Astrocyte of the hippocampus (primary cell): ENCODE measurements at places on chromosomes 6 and 20.

- peak; percentile 56 for DNase-seq
These were observed 230.3 kb downstream of the IBTK start for GRCh38 chr6:82017288-82017687.

DNA sequence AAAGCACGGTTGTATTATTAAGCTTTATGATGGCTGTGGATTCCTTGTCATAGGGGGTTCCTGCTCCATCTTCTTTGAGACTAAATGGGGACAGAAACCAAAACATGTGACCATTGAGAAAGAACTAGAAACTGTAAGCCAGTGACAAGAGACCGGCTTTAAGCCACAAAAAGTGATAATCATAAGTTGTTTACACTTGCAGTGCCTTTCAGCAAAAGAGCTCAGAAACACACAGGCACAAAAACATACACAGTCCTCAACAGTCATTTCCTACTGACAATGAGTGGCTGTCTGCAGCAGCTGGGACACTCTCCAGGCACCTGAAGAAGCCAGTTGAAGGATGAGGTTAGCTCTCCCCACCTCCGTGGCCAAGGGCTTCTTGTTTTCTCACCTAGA, 20.0 kb upstream of the UBE2J1 start:
- DNase-seq: no peak

GRCh38 chr20:6599876-6600735, 167.4 kb upstream of the BMP2 start:
- peak; percentile 28 for DNase-seq

DNA sequence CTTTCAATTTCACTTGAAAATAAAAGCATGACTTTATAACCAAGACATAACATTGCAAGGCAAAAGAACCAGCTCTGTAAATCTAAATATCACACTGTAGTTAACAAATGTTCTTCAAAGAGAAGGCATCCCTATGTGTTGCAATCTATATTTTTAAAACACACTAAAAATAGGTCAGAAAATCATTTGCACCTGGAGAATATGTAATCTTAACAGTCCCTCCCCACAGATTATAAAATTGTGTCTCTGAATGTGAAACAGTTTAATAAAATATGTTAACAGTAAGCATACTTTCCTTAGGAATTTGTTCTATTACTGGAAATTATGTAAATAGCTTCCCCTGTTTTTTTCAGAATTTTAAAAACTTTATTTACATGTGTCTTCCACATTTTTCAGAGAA, 351.9 kb downstream of the COL12A1 start:
- DNase-seq: no peak

- DNase-seq: peak; percentile 45
These were observed 18.7 kb downstream of the IL20RA start for GRCh38 chr6:137025786-137026730.

GRCh38 chr20:17681726-17682102, 328 bp downstream of the RRBP1 start:
- DNase-seq: no peak

DNA sequence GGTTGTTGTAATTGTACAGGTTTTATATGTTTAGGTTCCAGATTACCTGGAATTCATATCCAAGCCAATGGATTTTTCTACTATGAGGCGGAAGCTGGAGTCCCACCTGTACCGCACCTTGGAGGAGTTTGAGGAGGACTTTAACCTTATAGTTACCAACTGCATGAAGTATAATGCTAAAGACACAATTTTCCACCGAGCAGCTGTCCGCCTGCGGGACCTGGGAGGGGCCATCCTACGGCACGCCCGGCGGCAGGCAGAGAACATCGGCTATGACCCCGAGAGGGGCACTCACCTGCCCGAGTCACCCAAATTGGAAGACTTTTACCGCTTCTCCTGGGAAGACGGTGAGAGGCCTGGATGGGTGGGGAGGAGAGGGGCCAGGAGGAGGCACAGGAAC, 13.6 kb downstream of the BRPF3 start:
- DNase-seq: no peak

- DNase-seq: peak; percentile 59
These were observed 69.0 kb downstream of the AFG1L start for GRCh38 chr6:108363889-108364313.

- no peak for DNase-seq
These were observed 88.8 kb downstream of the THEMIS start for GRCh38 chr6:127811900-127812570.

DNA sequence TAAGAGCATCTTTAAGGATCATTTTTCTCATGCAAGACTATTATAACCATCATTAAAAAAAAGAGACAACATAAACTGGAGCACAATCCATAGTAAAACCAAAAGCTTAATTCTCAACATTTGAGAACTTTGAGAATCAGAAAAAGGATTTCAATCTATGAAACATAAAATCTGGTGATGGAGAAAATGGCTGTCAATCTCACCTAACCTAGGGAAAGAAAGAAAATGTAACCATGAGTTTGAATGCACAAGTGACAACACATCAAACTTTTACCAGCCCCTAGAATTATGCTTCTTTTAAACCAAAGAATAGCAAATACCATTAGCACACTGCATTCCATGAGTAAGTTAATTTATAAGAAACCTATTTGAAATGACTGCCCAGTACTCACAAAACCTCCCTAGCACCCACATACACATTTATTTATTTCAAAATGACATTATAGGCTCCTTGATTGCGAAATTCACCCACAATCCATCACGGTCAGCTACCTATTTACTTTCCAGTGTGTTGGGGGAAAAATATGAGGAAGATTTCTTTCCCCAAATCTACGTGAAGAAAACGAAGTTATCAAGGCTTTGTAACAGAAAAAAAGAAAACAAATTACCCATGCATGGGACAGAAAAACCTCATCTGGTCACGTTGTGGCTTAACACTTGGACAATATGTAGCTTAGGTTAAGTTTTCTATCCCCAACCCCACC, 828 bp downstream of the ASCC3 start:
- peak; percentile 34 for DNase-seq

GRCh38 chr6:72534236-72534635, 87.6 kb upstream of the KCNQ5 start:
- DNase-seq: no peak

DNA sequence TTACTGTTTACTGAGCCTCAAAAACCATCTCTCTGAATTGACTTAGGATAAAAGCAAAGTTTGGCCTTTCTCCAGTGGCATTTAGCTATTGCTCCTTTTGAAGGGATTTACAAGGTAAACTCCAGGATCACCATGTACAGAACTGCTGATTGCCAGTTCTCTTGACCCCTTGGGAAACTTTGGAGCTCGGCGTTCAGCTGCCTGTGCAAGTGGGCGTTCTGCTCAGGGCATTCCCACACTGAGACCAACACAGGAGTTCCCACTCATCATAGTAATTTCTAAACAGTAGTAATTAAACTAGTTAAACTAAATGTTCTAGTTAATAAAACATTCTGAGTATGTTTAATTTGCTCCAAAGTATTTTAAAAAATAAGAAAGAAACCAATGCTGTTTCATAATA, 14.9 kb downstream of the KCNQ5 start:
- DNase-seq: no peak

DNA sequence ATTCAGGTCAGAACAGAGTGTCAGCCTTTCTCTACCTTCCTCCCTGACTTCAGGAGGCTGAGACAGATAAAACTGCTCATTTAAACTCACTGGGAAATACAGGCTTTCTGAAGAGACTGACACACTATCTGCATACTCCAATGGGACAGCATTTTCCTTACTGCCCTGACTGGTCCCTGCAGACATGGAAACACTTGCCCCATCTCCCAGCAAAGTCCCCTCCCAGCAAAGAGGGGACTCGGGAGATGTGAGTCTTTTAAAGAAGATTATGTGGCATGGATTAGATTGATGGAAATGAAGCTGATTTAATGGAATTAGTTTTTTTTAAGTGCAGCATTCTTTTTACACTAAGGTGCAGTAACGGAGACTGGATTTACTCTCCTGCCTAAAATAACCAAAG, 90.8 kb downstream of the CFAP61 start:
- DNase-seq: no peak

- DNase-seq: no peak
These were observed 14.6 kb upstream of the MICB start for GRCh38 chr6:31483392-31483791.

GRCh38 chr20:62445553-62446340, 18.4 kb upstream of the RBBP8NL start:
- no peak for DNase-seq

- peak; percentile 67 for DNase-seq
These were observed 243.8 kb downstream of the PLCB1 start for GRCh38 chr20:8375898-8376297.

- peak; percentile 54 for DNase-seq
These were observed 621.9 kb upstream of the CITED2 start for GRCh38 chr6:139996253-139996834.

- DNase-seq: no peak
These were observed 94.1 kb downstream of the CD40 start for GRCh38 chr20:46212252-46212651.

DNA sequence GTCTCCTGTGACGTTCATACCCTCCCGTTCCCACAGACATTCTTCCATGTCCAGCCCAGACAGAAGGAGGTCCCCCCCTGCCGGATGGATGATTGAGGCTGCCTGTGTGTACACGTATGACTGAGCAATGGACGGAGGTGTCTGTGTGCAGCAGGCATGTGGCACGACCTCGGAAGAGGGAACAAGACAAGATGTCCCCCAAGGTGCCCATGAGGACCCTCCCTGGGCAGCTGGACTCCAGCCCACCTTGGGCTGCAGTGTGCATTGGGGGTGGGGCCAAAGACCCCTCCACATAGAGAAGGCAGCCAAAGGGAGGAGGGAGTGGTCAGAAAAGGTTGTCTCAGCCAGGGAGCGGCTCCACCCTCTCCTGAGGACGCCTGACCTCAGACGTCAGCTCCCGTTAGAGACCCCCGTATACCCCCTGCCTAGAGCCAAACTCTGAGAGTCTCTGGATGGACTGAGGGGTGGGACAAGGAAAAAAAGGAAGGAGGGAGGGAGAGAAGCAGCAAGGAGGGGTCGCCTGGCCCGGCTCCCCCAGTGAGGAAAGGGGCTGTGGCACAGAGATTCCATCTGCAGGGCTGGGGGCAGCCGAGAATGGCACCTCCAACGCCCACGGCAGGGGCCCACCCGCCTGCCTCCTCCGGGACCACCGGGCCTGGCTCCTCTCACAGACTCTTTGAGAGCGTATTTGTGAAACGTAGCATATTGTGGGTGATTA, 92.9 kb upstream of the BHLHE23 start:
- DNase-seq: no peak

- DNase-seq: no peak
These were observed 18.4 kb downstream of the EYA4 start for GRCh38 chr6:133259561-133259960.

- no peak for DNase-seq
These were observed 119.9 kb downstream of the RNF144B start for GRCh38 chr6:18507018-18507415.

DNA sequence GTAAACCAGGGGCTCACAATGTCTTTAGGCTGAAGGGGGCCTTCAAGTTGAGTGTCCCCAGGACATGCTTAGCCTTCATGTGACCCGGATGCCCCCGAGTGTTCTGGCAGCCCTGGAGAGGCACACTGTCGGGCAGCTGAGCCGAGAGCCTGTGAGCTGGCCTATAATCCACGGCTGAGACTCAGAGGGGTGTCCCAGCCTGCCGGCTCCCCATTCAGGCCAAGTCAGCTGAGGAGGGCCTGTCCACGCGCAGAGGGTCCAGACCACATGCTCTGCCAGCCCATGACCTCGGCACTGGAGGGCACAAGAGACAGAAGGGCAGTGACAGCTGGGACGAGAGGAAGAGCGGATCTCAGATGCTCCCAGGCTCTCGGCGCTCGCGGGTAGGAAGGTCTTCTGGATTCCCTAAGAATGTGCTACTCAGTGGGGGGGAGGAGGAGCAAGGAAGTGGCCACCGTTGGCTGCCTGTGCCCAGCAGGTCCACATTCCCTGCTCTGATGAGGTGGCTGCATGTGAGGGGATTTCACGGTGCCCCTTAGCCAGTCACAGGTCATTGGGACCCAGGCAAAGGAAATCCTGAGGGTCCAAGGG, 224.7 kb downstream of the NRN1 start:
- DNase-seq: no peak

DNA sequence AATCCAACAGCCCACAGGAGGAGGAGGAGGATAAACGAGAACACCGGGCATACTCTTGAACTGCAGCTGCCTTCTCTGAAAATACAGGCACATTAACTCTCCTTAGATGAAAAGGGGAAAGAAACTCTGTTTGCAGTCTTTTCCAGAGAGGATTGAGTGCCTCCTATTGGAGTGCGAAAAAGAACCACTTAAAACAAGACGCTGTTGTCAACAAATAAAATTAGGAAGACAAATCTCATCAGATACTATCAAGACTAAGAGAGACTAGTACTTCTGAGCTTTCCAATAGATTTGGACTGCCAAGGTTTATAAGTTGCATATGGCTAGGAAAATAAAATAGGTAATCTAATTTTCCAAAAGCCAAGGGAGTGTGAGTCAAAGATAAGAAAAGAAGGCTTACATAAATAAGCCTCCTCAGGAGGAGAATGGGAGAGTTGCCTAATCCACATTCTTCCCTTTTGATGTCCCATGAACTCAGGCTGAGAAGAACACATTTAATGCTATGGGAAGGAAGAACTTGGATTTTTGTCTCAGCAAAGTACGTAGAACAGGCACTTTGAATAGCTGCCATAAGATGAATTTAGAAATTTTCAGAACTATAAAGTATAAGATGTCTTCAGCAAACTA, 154.7 kb downstream of the ARHGAP18 start:
- peak; percentile 43 for DNase-seq

- DNase-seq: no peak
These were observed 435 bp upstream of the ZNF322 start for GRCh38 chr6:26660000-26660361.

DNA sequence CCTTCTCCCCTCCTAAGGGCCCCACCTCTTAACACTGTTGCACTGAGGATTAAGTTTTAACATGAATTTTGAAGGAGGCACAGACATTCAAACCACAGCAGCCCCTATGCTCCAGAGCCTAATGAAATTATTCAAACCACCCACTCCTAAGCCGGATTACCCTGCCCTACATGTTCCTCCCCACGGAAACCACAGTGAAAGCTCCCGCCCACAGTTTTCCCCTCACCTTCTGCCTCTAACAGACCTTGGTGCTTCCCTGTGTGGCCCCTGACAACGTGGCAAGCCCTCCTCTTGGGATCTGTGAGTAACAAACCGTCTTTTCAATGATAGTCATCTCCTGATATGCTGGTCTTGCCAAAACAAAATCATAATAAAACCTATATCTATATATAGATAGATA, 74.8 kb downstream of the RIN2 start:
- DNase-seq: no peak

DNA sequence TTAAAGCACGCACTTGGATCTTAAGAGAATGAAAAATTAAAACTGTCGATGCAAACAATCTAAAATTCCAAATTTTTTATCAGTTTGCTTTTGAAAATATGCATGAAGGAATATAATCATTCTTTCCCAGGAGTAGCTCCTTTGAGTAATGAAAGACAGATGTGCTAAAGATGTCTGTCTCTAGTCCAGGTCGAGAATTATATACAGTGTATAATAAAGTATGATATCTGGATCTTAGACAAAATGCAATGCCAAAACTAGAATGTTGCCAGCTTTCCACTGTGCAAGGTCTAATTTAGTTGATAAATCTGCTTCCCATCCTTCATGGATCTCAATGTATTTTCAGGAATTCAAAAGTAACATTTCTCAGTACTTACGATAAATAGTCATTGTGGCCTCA, 65.1 kb upstream of the ADGRG6 start:
- no peak for DNase-seq

- DNase-seq: peak; percentile 16
These were observed 614.0 kb downstream of the UTRN start for GRCh38 chr6:144899161-144899560.
